ENCODE measurements at places on chromosomes 2 and 18.

DNA sequence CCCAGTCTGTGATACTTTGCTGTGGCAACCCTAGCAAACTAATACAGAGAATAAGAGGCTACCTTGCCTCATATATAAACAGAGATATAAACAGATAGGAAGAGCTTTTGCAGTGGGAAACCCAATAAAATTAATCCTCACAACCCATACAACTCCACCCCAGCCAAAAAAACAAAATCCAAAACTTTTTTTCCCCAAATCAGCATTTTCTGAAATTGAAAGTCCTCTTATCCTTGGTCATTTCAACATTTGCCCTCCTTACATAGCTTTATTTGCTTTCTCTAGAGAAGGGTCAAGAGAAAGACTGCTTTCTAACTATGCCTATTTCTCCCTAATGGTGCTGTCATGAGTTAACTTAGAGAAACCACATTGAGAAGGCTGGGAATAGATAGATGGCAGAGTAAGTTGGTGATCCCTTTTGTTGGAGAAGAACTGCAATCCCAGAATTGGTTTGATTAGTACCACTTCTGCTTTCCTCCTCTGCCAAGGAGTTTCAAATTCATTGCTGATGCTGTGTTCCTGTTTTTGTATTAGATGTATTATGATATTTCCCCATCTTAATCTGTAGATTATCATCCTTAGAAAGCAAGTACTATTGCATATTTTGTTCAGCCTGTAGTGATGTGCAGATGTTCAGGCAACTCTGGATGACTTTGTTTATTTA, 76.5 kb upstream of the B3GNT2 start:
- DNase-seq, result peak; percentile 56

DNA sequence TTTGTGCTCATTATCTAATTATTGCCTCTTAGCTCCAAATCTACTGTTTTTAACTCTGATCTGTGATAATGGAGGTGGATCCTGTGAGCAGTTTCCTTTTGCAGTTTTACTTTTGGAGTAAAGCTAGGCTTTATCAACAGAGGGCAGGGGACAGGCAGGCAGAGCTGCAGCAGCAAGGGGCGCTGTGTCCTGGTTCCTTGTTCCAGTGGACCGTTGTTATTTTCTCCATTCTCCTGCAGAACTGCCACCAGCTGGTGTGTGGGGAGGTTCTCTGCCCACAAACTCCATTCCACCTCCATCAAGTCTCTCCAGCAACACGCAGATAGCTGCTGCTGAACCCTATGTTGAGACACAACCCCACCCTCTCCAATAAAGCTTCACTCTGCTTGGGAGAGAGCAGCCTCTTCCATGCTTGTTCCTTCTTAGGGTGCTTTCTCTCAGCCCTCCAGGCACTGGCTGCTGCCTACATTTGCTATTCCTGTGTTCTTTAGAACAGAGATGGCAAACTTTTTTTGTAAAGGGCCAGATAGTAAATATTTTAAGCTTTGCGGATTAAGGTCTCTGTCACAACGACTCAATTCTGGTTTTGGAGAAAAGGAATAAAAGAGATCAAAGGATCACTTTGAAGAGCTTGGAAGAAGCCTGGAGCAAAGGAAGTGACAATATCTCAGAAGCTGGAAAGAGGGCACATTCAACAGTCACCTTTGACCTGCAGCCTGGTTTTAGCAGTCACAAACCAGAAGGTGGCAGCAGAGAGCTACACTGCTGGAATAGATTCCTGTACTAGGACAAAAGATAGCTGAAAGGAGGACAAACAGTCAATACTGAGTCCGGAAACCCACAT, 208.8 kb downstream of the CCDC178 start:
- peak; percentile 58 for DNase-seq

- peak; percentile 6 for DNase-seq
Observed at GRCh38 chr2:176446718-176447414, 177.6 kb downstream of the MTX2 start.

GRCh38 chr2:44639399-44639798, 277.7 kb downstream of the CAMKMT start:
- DNase-seq, result no peak

GRCh38 chr2:29782087-29782486, 139.3 kb downstream of the ALK start:
- DNase-seq, result no peak

DNA sequence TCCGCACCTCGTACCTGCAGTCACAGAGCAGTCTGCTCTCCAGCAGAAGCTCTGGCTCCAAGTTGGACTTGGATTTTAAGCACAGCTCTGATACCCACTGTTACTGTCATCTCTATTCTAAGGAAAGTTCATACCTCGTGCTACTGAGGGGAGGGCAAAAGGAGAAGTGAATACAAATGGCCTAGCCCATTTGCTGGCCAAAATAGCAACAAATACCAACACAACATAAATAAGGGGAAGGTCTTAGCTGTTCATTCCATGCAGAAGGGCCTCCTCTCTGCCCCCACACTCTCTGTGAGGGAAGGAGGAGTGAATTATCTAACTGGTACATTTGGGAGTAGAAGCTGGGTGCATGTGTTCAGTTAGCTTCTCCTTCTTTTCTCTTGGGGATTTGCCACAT, 739.4 kb upstream of the RAB6C start:
- DNase-seq, result no peak

- no peak for DNase-seq
Observed at GRCh38 chr2:150088538-150088937, 398.9 kb downstream of the RND3 start.

- DNase-seq, result no peak
Observed at GRCh38 chr18:21313576-21313975, 71.5 kb downstream of the GREB1L start.

GRCh38 chr2:69138793-69139459, 125.9 kb downstream of the ANTXR1 start:
- DNase-seq, result no peak

DNA sequence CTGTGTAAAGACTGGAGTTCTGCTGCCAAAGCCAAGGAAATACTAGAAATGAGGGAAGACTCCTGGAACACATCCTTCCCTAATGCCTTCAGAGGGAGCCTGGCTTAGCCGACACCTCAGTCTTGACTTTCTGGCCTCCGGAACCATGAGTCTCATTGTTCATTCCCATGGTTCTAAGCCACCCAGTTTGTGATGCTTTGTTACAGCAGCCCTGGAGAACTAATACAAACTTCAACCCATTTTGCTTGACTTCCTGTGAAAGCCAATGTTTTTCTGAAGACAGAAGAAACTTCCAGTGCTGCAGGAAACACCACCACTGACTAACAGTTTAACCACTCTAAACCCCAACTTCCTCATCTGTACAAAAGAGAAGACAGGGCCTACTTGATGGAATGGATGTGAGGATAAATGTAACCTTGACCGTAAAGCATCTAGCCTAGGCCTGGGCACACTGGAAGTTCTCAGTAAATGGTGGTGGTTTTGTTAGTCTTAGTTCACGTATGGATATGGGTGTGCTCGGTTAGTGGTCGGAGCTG, 85.9 kb upstream of the RFX8 start:
- DNase-seq, result peak; percentile 97

- no peak for DNase-seq
Observed at GRCh38 chr2:144426981-144427479, 92.9 kb downstream of the ZEB2 start.

- DNase-seq, result no peak
Observed at GRCh38 chr2:98912221-98912851, 23.7 kb downstream of the CRACDL start.

GRCh38 chr2:201118961-201119854, 3.2 kb downstream of the CFLAR start:
- DNase-seq, result peak; percentile 81

DNA sequence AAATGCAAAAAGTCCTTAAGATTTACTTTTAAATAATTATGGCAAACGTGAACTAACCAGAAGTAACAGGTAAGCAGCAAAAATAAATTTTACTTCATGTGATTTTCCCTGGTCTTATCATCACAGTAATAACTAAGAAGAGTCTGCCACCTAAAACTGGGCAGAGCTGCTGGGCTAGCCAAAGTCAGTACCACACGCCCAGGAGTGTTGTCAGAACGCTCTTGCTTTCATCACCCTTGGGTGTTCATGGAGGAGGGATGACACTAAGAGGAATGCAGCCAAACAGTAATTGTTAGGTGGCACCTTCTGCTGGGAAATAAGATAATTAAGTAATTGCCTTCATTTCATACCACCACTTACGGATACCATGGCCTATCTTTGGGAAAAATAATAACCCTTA, 92.0 kb upstream of the NEUROD1 start:
- no peak for DNase-seq

- no peak for DNase-seq
Observed at GRCh38 chr2:218555527-218555926, 12.6 kb downstream of the USP37 start.

- no peak for DNase-seq
Observed at GRCh38 chr2:61398413-61398812, 72.5 kb downstream of the USP34 start.

DNA sequence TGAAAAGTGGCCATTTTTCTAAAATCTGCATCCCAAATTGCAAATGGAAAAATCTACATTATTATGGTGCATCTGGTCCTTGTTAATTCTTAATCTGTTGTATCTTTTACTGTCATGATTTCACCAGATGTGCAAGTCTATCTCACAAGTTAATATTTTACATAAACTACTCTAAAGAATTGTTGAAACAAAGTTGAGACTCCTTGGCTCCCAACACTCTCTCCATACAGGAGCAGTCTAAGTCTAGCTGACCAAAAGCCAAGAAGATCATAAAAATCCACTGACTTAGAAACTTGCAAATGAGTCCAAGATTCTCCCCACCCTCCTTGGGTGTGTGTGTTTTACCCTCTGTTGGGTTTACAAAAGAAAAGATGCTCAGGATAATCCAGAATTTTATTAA, 85.1 kb downstream of the NCKAP5 start:
- DNase-seq, result no peak

DNA sequence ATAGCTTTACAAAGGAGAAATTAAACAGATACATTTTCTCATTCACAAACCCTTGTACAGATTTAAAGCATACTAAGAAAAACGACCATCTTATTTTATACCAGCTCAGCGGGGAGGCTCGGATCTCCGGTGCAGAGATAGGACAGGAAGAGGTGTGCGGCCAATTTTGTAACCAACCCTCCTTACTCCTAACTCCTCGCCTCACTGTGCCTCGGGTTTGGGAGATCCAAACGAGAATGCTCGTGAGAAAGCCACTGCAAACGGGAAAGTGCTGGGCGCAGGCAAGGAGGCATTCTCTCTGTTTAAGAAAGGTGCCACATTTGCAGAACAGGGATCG, 1.2 kb downstream of the KDSR start:
- peak; percentile 43 for DNase-seq

- DNase-seq, result no peak
Observed at GRCh38 chr2:56590611-56591010, 406.8 kb downstream of the CCDC85A start.

DNA sequence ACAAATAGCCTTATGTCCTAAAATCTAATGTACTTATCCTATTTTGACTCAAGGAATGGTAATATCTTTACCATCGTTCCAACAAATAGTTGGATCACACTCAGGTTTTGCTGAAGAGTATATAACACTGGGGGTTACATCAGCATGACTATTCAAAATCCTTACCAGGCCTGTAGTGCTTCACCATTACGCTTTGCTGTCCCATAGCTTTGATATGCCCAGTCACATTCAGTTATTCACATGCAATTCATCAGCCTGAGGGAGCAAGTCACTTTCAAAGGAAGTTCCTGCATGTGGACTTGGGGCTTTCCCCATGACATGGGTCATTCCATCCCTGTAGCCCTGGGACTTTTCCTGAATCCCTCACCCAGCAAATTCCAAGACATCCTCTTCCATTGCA, 39.6 kb downstream of the FTCDNL1 start:
- no peak for DNase-seq

DNA sequence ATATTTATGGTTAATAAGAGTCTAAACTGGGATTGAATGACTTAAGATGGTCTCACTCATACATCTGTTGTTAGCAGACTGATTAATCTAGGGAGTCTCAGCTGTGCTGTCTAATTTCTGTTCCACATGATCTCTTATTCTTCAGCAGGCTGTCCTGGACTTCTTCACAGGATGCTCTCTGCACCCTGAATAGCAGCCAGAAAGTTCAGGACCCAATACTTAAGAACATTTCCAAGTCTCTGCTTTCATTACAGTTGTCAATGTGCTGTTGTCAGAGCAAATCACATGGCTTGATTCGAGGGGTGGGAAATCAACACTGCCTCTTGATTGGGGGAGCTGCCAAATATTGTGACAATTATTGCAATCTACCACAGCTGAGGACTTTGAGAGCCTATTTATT, 627.1 kb upstream of the SLC8A1 start:
- DNase-seq, result no peak

- DNase-seq, result no peak
Observed at GRCh38 chr2:205752924-205753323, 70.6 kb downstream of the NRP2 start.

GRCh38 chr2:121809607-121810006, 54.2 kb downstream of the TSN start:
- DNase-seq, result no peak

DNA sequence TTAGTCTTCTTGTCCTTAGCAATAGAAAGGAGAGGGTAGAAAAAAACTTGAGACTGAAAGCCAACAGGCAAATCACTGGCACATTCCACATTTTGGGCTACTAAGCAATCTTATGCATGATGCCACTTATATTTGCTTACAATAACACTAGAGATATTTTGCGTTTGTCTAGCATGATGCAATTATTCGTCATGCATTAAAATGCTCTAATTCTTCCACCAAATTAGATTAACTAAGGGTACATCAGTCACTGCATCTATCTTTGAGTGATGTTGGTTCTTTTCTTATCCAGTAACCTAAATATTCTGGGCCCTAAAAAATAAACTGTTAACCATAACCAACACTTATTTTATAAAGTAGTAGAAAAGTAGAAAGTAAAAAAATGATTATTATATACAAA, 1311.7 kb upstream of the CDH2 start:
- no peak for DNase-seq

GRCh38 chr2:208820014-208820688, 413.6 kb downstream of the PTH2R start:
- DNase-seq, result peak; percentile 1

- no peak for DNase-seq
Observed at GRCh38 chr2:10413991-10414451, 34.1 kb downstream of the ODC1 start.

All from Kasumi-1 (cell line).